ENCODE measurements at places on chromosomes 7 and 10.

GRCh38 chr10:33136271-33136670 lies 178.2 kb upstream of the ITGB1 start:
- no peak for DNase-seq

GRCh38 chr10:12466704-12467305 lies 117.5 kb downstream of the CAMK1D start:
- peak; percentile 34 for DNase-seq

GRCh38 chr7:151814400-151815009 lies 62.4 kb downstream of the PRKAG2 start:
- DNase-seq, result no peak

DNA sequence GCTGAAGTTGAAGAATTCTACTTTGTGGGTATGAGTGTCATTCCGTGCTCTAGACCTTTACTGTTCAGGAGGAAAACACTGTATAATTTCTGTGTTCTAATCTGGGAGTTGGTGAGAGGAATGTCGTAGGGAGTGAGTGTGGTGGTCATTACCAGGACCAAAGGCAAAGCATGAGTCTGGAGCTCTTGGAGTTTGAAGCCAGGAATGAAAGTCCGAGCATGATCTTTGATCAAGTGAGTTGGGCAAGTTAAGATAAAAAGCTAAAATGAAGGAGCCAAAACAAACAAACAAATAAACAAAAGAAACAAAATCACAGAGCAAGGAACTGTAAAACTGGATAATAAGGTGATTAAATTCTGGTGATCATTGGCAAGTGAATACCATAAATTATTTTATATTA lies 161.4 kb downstream of the AGMO start:
- DNase-seq, result no peak

GRCh38 chr10:6313111-6313895 lies 110.6 kb downstream of the PFKFB3 start:
- DNase-seq, result no peak

Measured in NCI-H510A (cell line).